ENCODE measurements at places on chromosomes 11 and 22. TPM values are rescaled to one million over a fixed set of nuclear protein-coding genes. Genes with fewer than 3 reads are reported as not detected.

GGT1 gene
- 110 TPM for total RNA-seq

OR4X2 gene
- not detected for total RNA-seq

MMP8 gene
- total RNA-seq: not detected

OR8G1 gene
- total RNA-seq: not detected
